NCI-H2171 (cell line): ENCODE measurements at places on chromosomes 16 and 17.

DNA sequence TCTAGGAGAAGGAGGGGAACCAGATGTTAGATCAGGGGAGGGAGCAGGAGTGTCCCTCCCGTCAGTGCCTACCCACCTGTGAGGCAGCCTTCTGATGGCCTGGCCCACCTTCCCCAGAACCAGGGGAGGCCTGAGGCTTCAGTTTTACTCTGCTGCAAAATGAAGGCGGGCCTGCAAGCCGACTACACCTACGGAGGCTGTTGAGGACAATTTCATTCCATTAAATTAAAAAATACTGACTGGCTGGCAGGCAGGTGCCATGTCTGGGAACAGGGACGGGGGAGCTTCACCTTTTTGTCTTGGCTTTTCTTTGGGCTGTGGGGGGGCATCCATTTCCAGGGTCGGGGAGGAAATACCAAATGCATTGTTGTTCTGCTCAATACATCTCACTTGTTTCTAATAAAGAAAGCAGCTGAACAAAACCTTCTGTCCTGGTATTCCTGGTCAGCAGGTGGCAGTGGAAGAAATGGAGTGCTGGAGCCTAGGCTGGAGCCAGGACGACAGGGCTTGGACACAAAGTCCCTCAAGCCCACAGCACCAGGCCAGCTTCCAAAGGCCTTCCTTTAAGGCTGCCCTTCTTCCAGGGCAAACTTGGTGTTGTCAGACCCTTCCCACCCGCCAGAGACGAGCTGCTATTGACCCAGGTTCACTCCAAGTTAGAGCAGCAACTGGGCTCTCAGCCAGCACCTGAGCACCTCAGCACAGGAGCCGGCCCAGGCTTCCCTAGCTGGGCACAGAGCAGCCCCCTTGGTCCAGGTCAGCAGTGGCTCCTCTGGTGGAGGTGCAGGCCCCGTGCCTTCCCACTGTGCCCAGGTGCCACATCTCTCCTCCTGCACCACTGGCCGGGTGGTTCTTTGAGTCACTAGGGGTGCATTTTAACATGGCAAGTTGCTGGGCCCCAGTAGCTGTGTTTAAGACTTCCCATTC lies 23.5 kb downstream of the PLCD3 start:
- DNase-seq = no peak

GRCh38 chr16:67922221-67922620 lies 9.4 kb downstream of the CTRL start:
- no peak for DNase-seq

DNA sequence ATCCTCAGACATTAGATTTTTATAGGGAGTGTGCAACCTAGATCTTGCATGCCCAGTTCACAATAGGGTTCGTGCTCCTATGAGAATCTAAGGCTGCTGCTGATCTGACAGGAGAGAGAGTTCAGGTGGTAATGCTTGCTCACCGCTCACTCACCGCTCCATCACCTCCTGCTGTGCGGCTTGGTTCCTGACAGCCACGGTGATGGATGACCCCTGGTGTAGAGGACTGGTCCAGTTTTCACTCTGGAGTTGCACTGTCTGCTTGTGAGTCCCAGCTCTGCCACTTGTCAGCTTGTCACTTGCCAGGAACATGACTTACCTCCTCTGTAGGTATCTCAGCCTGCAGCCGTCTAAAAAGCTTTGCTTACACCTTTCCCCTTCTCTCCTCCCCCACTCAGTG lies 214.6 kb downstream of the SNX29 start:
- DNase-seq = no peak

DNA sequence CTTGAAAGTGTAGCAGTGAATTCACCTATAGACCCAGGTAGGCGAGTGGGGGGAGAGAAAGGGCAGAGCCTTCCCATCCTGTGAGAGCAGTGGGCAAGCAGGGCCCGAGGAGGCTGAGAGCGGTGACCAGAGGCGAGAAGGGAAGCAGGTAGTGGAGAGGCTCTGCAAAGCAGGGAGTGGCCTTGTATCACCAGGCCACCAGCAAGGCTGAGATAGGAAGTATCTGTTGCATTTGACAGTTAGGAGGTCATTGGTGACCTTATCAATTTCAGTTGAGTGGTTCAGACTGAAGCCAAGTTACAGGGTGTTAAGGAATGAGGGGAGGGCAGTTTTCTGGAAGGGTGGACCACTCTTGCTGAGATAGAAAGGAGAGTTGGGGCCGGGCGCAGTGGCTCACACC lies 10.7 kb upstream of the HSD3B7 start:
- DNase-seq = no peak

GRCh38 chr16:76487411-76488064 lies 210.3 kb downstream of the CNTNAP4 start:
- no peak for DNase-seq
